ENCODE measurements at places on chromosomes 5 and 9. TPM values are rescaled to one million over a fixed set of nuclear protein-coding genes. Genes with fewer than 3 reads are reported as not detected.
A peak's percentile ranks its signal among the peaks of the same experiment; 100 is the strongest.

GRCh38 chr5:55668356-55668755 lies 43.8 kb downstream of the SLC38A9 start:
- H3K4me1 ChIP-seq = no peaks in the 10 kb centered on the region
- H3K4me3 ChIP-seq = no peak overlapping the region

Gene SOX30
- total RNA-seq = not detected

GRCh38 chr5:39073767-39074016 lies 507 bp downstream of the RICTOR start:
- no peaks in the 10 kb centered on the region for H3K36me3 ChIP-seq
- H3K4me3 ChIP-seq = peak overlapping the region; percentile 83
- H3K4me1 ChIP-seq = peaks cover 46% of the 10 kb centered on the region

DNA sequence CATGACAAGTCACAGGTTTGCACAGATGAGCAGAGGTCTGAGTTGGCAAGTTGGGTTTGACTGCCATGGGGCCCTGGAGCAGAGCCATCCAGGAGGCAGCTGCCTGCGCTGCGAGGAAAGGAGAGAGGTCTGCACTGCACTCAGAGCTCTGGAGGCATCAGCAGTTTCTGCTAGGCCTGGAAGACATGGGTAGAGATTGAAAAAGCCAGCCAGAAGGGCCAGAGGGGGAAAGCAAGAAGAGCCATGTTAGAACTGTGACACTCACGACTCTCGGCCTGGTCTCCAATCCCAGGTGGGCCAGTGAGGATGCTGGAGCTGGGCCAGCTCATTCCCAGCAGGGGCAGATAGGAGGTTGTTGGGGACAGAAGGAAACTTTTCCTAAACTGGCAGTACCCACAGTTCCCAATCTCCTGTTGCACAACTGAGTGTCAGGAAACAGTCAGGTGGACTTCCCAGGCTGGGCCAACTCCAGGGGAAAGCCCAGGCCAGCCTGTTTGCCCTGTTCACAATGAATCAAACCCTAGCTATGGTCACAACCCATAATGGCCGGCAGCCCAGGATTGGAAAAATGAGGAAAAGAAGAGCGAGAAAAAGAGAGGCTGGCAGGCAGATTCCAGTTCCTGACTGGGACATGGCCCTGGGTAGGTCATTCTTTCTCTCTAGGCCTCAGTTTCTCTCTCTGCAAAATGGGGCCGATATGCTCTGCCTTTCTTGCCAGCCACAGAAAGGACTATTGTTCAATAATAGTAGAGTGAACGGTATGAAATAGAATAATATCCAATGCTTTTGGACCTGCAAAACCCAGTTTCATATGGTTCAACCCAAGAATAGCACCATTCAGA lies 7.8 kb upstream of the ORM1 start:
- peak; percentile 52 for DNase-seq
- H3K27me3 ChIP-seq = no peaks in the 10 kb centered on the region
- no peak overlapping the region for H3K27ac ChIP-seq
- no peaks in the 10 kb centered on the region for H3K4me1 ChIP-seq
- H3K36me3 ChIP-seq = no peaks in the 10 kb centered on the region

- H3K4me3 ChIP-seq = no peak overlapping the region
- no peak for DNase-seq
- no peaks in the 10 kb centered on the region for H3K36me3 ChIP-seq
- H3K27me3 ChIP-seq = no peaks in the 10 kb centered on the region
Measured at GRCh38 chr5:167895899-167896659, 395.4 kb upstream of the WWC1 start.

GRCh38 chr5:11110128-11110527 lies 349.1 kb upstream of the DAP start:
- DNase-seq = no peak
- no peaks in the 10 kb centered on the region for H3K27me3 ChIP-seq
- no peaks in the 10 kb centered on the region for H3K4me1 ChIP-seq
- H3K27ac ChIP-seq = no peak overlapping the region
- H3K4me3 ChIP-seq = no peak overlapping the region
- no peaks in the 10 kb centered on the region for H3K36me3 ChIP-seq

DNA sequence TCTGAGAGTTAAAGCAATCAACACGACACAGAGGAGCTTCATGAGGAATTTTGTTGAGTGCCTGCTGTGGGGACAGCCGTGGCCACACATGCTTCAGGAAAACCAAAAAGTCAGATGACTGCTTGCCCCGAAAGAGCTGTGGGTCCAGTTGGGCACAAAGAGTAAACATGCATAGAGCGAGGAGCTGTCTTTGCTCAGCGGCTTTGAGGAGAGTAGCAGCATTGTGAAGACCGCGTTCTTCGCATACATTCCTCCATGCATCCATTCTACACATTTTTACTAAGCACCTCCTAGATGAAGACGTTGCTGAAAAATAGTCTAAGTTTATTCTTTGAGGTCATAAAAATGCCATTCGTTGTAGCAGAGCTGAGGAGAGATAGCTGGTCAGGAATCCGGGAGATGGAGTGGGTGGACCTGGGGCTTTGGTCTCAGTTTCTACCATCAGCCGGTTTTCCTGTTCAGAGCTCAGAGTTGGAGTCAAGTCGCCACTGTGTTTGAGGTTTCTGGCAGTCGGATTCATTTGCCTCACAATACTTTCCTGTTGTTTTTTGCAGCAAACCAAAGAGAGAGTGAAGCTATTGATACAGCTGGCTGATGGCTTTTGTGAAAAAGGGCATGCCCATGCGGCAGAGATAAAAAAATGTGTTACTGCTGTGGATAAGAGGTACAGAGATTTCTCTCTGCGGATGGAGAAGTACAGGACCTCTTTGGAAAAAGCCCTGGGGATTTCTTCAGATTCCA lies 194.5 kb upstream of the OTULINL start:
- H3K27ac ChIP-seq = no peak overlapping the region
- no peak overlapping the region for H3K4me3 ChIP-seq
- H3K4me1 ChIP-seq = no peaks in the 10 kb centered on the region
- H3K36me3 ChIP-seq = peaks cover 3% of the 10 kb centered on the region
- DNase-seq = no peak

DNA sequence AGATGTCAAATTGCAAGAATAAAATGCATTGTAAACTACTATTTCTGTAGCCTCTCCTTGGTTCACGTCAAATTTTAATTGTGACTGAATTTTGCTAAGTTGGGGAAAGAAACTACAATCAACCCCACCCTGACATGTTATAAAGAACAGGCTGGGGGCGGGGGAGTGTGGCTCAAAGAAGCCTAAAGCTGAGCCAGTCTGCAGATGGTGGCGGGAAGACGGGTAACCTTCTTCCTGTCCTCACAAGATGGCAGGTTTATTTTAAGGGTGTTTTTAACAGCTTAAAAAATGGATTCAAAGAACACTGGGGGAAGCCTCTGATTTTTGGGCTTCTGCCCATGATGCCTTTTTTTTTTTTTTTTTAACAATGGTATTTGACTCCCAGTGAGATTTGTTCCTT lies 68.5 kb upstream of the MELK start:
- no peak overlapping the region for H3K27ac ChIP-seq
- no peak for DNase-seq
- no peaks in the 10 kb centered on the region for H3K27me3 ChIP-seq
- no peak overlapping the region for H3K4me3 ChIP-seq
- no peaks in the 10 kb centered on the region for H3K36me3 ChIP-seq

Gene SLC1A1
- total RNA-seq = 0.30 TPM

Gene PTGDS
- 340 TPM for total RNA-seq

DNA sequence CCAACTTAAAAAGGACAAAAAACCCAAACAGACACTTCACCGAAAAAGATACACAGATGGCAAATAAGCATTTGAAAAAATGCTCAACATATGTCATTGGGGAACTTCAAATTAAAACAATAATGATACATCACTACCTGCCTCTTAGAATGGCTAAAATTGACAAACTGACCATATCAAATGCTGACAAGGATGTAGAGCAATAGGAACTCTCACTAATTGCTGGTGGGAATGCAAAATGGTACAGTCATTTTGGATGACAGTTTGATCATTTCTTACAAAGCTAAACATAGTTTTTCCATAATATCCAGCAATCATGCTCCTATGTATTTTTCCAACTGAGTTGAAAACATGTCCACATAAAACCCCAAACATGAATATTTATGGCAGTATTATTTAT lies 58.9 kb upstream of the RAPGEF6 start:
- no peak for DNase-seq
- H3K4me1 ChIP-seq = no peaks in the 10 kb centered on the region
- no peak overlapping the region for H3K27ac ChIP-seq

GRCh38 chr9:68728731-68729130 lies 23.7 kb downstream of the PIP5K1B start:
- no peaks in the 10 kb centered on the region for H3K4me1 ChIP-seq
- no peaks in the 10 kb centered on the region for H3K36me3 ChIP-seq
- no peak overlapping the region for H3K4me3 ChIP-seq
- no peaks in the 10 kb centered on the region for H3K27me3 ChIP-seq
- H3K27ac ChIP-seq = no peak overlapping the region
- no peak for DNase-seq

DNA sequence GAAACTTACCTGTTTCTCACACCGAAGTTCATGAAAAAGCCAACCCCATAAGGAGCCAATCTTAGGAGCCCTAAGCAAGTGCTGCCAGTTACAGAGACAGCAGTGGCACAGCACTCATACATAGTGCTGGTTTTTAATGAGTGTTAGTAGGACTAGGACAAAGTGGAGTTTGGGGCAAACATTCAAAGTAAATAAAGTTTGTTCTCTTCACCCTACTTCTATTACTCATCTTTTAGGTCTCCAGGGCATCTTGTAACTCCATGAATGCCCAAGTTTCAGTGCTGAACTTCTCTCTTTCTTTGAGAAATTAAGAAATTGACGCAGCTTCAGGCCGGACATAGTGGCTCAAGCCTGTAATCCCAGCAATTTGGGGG lies 584.7 kb downstream of the EBF1 start:
- H3K4me3 ChIP-seq = no peak overlapping the region
- peaks cover 35% of the 10 kb centered on the region for H3K4me1 ChIP-seq
- no peaks in the 10 kb centered on the region for H3K27me3 ChIP-seq
- DNase-seq = no peak
- H3K27ac ChIP-seq = no peak overlapping the region
- H3K36me3 ChIP-seq = no peaks in the 10 kb centered on the region

- H3K27ac ChIP-seq = peak overlapping the region; percentile 75
- DNase-seq = no peak
- peaks cover 10% of the 10 kb centered on the region for H3K4me1 ChIP-seq
- H3K4me3 ChIP-seq = no peak overlapping the region
- no peaks in the 10 kb centered on the region for H3K36me3 ChIP-seq
Measured at GRCh38 chr9:134783699-134784039, 96.9 kb upstream of the FCN2 start.

DNA sequence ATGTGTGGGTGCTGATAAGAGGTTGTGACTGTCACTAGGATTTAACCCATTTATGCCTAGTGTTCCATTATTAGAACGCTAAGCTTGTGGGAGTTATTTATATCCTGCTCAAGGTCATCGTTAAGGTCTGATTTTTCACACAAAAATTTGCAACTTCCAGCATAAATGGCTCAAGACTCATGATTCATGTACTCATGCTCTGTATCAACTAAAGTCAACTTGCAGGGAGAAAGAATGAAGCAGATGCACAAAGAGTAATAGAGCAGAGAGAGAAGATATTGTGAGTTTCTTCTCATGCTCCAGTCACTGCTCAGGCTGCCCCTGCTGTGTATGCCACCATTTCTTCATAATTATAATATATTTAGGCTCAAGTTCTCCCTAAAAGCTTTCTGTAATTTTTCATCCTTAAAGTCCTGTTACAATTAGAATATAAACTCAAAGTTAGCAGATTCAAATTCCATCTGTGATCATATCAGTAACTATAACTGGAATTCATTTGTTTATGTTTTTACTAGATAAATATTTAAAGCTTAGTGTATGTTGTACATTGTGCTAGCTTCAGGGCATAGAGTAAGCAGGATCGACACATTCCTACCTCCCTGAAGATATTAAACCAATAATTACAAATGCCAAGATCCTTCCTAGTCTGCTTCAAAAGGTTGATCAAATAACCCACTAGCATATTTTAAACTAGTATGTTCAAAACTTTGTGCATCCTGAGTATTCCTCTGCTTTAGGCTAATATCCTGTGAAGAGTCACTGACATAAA lies 136.7 kb downstream of the NUDT12 start:
- no peak for DNase-seq
- H3K4me1 ChIP-seq = no peaks in the 10 kb centered on the region
- no peak overlapping the region for H3K27ac ChIP-seq
- no peak overlapping the region for H3K4me3 ChIP-seq
- no peaks in the 10 kb centered on the region for H3K36me3 ChIP-seq

Gene ARHGAP26
- total RNA-seq = 51.2 TPM

GRCh38 chr9:126791406-126792230 lies 13.2 kb upstream of the ZBTB43 start:
- no peak overlapping the region for H3K4me3 ChIP-seq
- H3K27ac ChIP-seq = no peak overlapping the region
- H3K27me3 ChIP-seq = no peaks in the 10 kb centered on the region
- H3K4me1 ChIP-seq = no peaks in the 10 kb centered on the region
- no peak for DNase-seq

GRCh38 chr5:38059876-38060275 lies 198.5 kb upstream of the EGFLAM start:
- H3K27ac ChIP-seq = no peak overlapping the region
- no peak for DNase-seq
- no peak overlapping the region for H3K4me3 ChIP-seq

Gene DMRT1
- not detected for total RNA-seq

DNA sequence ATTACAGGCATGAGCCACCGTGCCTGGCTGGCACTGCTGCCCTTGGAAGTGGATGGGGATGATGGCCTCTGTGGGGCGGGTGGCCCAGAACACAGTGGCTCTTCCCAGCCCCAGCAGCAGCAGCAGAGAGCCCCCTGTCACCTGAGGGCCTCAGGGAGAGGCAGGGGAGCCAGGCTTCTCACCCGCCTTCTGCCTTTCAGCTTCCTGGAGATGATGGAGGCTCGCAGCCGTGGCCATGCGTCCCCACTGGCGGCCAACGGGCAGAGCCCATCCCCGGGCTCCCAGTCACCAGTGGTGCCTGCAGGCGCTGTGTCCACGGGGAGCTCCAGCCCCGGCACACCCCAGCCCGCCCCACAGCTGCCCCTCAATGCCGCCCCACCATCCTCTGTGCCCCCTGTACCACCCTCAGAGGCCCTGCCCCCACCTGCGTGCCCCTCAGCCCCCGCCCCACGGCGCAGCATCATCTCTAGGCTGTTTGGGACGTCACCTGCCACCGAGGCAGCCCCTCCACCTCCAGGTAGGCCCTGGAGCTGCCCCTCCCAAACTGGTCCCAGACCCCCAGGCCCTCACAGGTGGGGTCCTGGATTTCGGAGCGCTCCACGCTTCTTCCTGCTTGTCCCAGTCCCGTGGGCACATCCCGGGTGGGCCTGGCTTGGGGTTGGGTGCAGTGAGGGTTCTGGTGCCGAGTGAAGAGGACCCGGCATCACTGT lies 5.0 kb upstream of the AJM1 start:
- H3K27ac ChIP-seq = no peak overlapping the region
- H3K27me3 ChIP-seq = no peaks in the 10 kb centered on the region
- no peak overlapping the region for H3K4me3 ChIP-seq
- DNase-seq = no peak
- peaks cover 30% of the 10 kb centered on the region for H3K36me3 ChIP-seq

Gene RLN1
- total RNA-seq = not detected

Gene GNAQ
- total RNA-seq = 31.6 TPM

GRCh38 chr9:28774433-28775235 lies 1201.4 kb upstream of the C9orf72 start:
- no peaks in the 10 kb centered on the region for H3K27me3 ChIP-seq
- no peak overlapping the region for H3K27ac ChIP-seq
